Lung microvascular endothelial cell (primary cell): ENCODE measurements at places on chromosomes 2 and 18. TPM values are rescaled to one million over a fixed set of nuclear protein-coding genes. Genes with fewer than 3 reads are reported as not detected.

Gene SLC16A14
- total RNA-seq = under 0.01 TPM in 2 replicates

Gene HOXD13
- not detected in 2 replicates for total RNA-seq

Gene GYPC
- 393 and 773 TPM in 2 replicates for total RNA-seq

Gene CYBRD1
- 14.6 and 25.0 TPM in 2 replicates for total RNA-seq

Gene DCDC2C
- not detected in 2 replicates for total RNA-seq

Gene YES1
- 138 and 140 TPM in 2 replicates for total RNA-seq

Gene SLC9A2
- under 0.01 TPM in 1 of 2 replicates, not detected in the other for total RNA-seq

Gene AQP12A
- total RNA-seq = not detected in 2 replicates

Gene CNGA3
- total RNA-seq = not detected in 2 replicates

Gene PLCL1
- 0.20 and 1.7 TPM in 2 replicates for total RNA-seq

Gene UGT1A10
- total RNA-seq = not detected in 2 replicates

Gene UCN
- 0.40 and 0.44 TPM in 2 replicates for total RNA-seq

Gene AGXT
- total RNA-seq = not detected in 2 replicates

Gene RAMP1
- 0.44 TPM in 1 of 2 replicates, not detected in the other for total RNA-seq

Gene GPC1
- total RNA-seq = 2.4 and 11.3 TPM in 2 replicates

Gene DCTN1
- total RNA-seq = 95.2 and 117 TPM in 2 replicates

Gene GALNT3
- under 0.01 TPM in 2 replicates for total RNA-seq

Gene MBD2
- 18.7 and 45.0 TPM in 2 replicates for total RNA-seq

Gene PIEZO2
- 169 and 256 TPM in 2 replicates for total RNA-seq

Gene EDAR
- not detected in 2 replicates for total RNA-seq

Gene RANBP2
- 44.9 and 55.6 TPM in 2 replicates for total RNA-seq

Gene HOXD1
- total RNA-seq = 6.1 and 6.7 TPM in 2 replicates

Gene DUSP11
- total RNA-seq = 16.6 and 19.8 TPM in 2 replicates

Gene ATOH8
- total RNA-seq = 9.8 and 44.6 TPM in 2 replicates

Gene DCC
- total RNA-seq = not detected in 2 replicates

Gene ATP6V1C2
- under 0.01 TPM in 2 replicates for total RNA-seq

Gene SPATA3
- total RNA-seq = not detected in 2 replicates

Gene SNTG2
- total RNA-seq = 0.79 TPM in 1 of 2 replicates, not detected in the other

Gene BUB1
- 3.4 and 13.9 TPM in 2 replicates for total RNA-seq

Gene PTPN4
- total RNA-seq = 22.7 and 26.2 TPM in 2 replicates

Gene GKN1
- not detected in 2 replicates for total RNA-seq

Gene GCA
- 2.2 and 5.4 TPM in 2 replicates for total RNA-seq

Gene GKN2
- total RNA-seq = not detected in 2 replicates

Gene D2HGDH
- 7.8 and 13.1 TPM in 2 replicates for total RNA-seq

Gene REG3G
- total RNA-seq = not detected in 2 replicates

Gene IL1B
- 0.22 TPM in 1 of 2 replicates, not detected in the other for total RNA-seq

Gene CSRNP3
- total RNA-seq = 0.44 and 0.99 TPM in 2 replicates

Gene BOK
- 37.7 and 113 TPM in 2 replicates for total RNA-seq

Gene CNRIP1
- total RNA-seq = 36.9 and 39.9 TPM in 2 replicates
